ENCODE measurements at places on chromosomes 4 and X.

DNA sequence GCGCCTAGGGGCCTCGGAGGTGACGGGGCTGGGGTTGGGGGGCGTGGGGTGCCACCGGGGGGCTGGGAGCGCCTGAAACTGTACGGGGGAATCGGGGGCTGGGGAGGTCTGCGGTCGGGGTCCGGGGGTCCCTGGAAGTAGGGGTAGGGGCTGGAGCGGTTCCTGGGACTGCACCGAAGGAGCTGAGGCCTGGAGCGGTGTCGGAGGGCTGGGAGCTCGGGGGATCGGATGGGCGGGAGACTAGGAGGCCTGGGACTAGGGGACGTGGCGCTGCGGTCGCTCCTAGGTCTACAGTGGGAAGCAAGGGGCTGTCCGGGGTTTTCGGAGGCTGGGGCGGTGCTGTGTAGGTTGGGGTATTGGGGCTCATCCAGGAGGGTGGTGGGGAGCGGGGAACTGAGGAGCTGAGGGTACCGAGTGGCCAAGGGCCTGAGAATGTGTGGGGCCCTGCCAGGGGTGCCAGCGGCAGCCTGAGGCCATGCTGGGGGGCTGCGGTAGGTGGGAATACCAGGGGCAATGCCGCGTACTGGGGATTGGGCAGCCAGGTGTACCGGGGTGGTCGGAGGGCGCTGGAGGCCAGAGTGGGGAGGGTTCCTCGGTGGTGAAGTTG, 562 bp downstream of the AKAP17A start:
- no peak for DNase-seq

GRCh38 chrX:20128670-20129069, 12.0 kb upstream of the MAP7D2 start:
- DNase-seq = no peak

- DNase-seq = no peak
Observed at GRCh38 chrX:56726605-56727004, 2.4 kb upstream of the NBDY start.

GRCh38 chrX:115268421-115268820, 21.1 kb upstream of the LUZP4 start:
- DNase-seq = no peak

GRCh38 chr4:73704314-73705055, 35.9 kb upstream of the CXCL8 start:
- DNase-seq = no peak

- DNase-seq = no peak
Observed at GRCh38 chrX:80432863-80433262, 12.6 kb downstream of the TENT5D start.

- peak; percentile 13 for DNase-seq
Observed at GRCh38 chr4:146916479-146917076, 29.1 kb downstream of the TTC29 start.

DNA sequence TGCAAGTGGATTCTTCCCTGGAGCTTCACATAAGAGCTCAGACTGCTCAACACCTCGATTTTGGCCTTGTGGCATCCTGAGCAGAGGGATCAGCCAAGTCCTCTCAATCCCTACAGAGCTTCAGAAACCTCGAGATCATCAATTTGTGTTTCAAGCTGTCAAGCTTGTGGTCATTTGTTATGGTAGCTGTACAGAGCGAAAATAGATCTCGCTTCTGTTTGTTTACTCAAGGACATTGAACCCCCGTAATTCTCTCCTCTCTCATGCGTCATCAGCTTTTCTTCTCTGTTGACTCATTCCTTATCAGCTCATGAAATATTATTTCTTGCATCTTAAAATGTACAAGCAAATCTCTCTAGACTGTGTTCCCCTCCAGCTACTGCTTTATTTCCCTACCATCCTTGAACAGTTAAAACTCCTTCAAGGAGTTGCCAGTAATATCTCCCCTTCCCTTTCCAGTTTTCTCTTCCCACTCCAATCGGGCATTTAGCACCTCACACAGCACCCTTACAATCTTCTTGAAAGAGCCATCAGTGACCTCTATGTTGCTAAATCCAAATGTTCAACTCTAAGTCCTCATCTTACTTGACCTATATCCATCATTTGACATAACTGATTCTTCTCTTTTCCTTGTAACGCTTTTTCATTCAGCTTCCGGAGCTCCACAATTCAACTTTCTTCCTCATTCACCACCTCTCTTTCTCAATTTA, 106.2 kb upstream of the FAT1 start:
- DNase-seq = no peak

GRCh38 chr4:93072292-93072691, 756.3 kb upstream of the ATOH1 start:
- no peak for DNase-seq

DNA sequence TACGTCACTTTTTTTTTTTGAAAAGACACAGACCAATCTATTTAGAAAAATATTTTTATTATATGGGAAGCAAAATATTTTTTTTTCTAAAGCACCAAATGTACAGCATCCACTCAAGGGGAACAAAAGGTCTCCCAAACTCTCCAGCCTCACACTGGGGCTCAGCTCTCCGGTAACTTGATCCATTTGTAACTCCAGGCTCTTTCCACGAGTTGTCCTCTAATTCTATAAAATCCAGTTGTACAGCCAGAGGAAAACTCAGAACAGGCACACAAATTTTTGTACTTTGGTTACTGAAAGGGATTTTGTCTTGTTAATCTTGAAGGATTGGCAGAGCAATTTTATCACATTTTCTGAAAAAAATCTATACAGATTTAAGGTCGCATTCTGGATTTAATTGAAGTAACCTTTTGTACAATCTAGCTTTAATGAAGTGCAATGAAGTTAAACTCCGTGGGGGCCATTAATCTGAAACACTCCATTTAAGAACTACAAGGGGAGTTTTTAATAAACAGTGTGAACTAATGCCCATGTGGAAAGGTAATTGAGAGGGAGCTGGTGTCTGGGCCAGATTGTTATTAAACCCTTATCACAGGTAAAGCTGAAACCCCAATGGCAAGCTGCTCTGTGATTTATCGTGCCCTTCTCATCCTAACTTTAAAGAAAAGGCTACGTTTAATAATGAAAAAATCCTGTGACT, 161.2 kb upstream of the FRG1 start:
- DNase-seq = no peak

DNA sequence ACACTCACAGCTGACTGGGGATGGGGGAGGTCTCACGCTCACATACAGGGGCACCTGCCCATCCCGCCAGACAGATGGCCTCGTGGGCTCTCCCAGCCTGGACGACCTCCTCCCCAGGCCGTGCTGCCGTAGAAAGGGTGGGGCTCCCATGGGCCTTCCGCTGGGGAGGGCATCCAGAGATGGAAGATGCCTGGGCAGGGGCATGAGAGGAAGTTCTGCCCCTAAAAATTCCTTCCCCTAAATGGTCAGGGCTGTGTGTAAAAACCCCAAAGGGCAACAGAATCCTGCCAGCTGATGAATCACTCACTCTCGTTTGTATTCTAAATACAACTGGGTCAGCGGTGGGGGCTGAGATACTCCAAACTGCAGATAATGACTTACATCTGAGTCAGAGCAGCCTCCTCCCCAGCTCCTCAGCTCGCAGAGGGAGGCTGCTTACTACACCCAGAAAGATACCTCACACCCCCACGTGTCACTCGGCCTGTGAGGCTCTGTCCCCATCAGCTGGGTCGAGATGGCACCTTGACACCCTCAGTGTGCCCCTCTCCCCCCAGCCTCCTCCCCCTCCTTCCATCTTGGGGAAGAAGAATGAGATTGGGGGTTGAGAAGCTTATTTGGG, 10.1 kb downstream of the WDR1 start:
- DNase-seq = peak; percentile 66

DNA sequence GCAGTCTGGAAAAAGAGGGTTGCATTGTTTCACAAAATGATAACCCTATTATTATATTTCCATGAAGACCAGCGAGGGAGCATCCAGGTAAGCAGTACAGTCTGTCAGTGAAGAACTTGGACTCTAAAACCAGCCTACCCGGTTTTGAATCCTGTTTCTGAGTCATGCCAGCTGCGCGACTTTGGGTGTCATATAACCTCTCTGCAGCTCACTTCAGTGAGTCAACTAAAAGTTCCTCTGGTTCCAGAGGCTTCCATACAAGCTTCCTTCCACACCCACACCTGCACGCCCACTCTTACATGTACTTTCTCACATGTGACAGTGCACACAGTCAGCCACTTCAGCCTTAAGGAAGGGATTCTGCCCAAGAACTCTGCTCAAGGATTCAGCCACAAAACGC, 49.8 kb upstream of the PRPS2 start:
- DNase-seq = no peak

DNA sequence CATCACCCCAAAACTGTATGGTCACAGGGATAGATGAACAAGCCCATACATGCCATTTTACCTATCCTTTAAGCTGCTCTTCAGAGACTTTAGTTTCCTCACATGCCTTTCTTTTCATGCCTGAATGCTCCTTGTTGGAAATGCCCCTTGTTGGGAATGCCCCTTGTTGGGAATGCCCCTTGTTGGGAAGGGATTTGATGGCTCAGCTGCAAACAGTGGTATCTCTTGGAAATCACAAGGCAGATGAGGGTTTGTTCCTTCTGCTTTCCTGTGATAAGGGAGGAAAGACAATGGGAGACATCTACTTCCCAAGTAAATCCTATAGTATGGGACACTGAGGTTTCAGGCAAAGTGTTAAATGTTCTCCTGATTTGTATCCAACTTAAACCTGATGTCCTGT, 11.5 kb downstream of the CXCL2 start:
- DNase-seq = no peak

DNA sequence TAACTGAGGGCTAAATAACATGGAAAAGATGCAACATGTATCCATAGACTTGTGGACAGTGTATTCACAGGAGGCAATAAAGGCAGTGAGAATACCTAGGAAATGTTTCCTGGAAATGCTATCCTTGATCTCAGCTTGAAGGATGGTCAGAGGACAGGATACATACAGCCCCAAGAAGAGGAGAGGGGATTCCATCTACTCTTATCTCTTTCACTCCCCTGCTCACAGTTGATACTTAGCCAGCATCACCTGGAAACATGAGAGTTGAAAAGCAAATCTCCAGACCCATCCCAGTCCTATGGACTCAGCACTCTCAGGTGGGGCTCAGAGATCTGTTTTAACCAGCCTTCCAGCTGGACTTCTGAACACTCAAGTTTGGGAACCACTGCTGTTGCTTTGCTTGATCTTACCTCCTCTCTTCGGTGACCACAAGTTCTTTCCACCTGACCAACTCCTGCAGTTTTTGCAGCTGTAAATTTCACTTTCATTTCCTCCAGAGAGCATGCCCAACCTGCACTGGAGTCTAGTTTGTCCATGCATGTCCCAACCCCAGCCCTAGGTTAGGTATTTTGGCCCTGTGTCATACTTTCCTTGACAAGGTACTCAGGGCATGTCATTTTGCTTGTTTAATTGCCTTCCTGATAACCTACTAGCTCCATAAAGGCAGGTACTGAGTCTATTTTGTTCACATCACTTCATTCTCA, 10.4 kb downstream of the RELL1 start:
- DNase-seq = no peak

- DNase-seq = no peak
Observed at GRCh38 chrX:134875671-134876070, 115.1 kb upstream of the SMIM10 start.

DNA sequence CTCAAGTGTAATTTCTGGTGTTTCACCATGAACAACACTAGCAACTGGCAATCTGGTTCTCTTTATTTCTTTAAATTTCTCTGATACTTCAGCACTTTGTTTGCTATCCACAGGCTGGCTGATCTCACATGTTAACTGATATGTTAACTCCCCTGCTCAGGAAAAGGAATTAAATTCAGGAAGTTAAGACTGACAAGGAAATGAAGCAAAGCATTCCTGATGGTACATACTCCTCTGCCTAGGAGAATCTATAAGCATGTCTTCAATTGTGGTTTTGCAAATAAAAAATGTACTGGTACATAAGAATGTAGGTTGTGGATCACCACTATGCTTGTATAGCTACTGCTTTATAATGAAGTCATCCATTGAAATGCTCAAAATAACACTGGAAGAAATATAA, 1119.2 kb upstream of the INTU start:
- DNase-seq = no peak

GRCh38 chr4:21848021-21848420, 100.6 kb downstream of the KCNIP4 start:
- DNase-seq = no peak

GRCh38 chrX:28016823-28017222, 35.6 kb upstream of the DCAF8L1 start:
- DNase-seq = no peak

DNA sequence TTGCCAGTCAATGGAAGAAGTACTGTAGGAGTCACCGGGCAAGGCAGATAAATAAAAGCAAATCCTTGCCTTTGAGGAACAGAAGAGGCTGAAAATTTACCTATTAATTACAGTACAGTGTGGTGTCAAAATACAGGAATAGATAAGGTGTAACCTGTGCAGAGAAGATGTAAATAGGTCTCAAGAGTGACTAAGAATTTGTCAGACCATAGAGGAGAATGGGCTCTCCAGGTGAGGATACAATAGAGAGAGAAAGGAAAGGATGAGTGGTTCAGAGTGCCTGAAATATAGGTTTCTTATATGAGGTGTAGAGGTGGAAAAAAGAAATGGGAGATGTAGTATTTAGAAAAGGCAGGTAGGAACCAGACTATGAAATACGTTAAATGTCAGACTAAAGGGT, 801 bp upstream of the ZC4H2 start:
- DNase-seq = no peak

DNA sequence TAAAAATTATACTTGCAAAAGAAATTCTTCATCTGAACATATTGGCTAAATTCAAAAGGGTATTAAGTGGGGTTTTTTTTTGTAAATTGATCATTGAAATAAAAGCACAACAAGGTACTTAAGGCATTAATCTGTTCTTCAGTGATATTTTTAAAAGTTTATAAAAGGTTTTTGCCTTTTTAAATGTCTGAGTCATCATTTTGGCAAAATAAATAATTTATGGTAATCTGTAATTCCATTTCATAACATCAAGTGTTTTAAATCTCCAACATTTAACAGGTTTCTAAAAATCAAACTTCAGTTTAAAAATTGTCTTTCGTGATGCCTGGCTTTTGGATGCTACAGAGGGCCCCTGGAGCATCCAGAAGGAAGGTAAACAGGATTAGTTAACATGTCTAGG, 27.4 kb downstream of the NLRP2B start:
- DNase-seq = no peak

DNA sequence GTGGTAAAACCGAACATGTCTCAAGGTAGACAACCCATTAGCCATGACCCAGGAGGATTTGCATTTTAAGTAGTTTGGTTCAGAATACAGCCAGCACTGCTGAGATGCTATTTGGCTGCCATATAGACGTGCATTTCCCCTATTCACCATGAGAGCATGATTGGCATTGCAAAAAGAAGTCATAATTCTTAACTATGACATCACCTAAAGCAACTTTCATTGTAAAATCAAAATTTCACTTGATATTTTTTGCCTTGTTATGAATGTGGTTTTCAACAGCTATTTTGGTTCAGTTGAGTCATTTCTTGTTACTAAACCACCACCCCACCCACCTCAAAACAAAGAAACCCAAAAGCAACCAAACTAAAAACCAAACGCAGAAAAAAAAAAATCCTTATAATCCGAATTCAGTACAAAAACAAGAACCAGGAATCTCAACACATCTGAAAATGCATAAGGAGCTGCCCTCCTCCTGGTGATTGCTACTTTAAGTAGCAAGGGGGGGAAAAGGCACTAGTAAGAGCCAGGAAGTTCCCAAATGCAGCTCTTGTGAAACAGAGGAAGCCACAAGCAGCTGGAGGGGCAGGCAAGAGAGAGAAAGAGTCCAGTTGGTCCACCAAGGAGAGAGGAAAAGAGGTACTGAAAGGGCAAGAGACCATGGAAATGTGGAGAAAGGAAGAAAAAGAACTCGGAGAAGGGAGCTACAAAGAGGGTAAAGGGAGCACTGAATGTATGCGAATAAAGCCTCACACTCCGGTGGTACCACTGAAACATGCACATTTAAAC, 3.1 kb downstream of the SLITRK4 start:
- DNase-seq = no peak

- no peak for DNase-seq
Observed at GRCh38 chr4:6232836-6233785, 32.8 kb upstream of the JAKMIP1 start.

Measured in stimulated activated CD4-positive, alpha-beta T cell treated with anti-CD3 and anti-CD28 coated beads, Interleukin-2, amount 100 ng/mL, for 48 hours (primary cell).